Activated naive CD4-positive, alpha-beta T cell (primary cell): ENCODE measurements at places on chromosomes 16 and 17.

GRCh38 chr16:20303012-20303411 lies 24.3 kb downstream of the GP2 start:
- DNase-seq = no peak

GRCh38 chr17:17398943-17399926 lies 77.6 kb upstream of the MED9 start:
- no peak for DNase-seq

GRCh38 chr16:87185308-87185707 lies 131.9 kb downstream of the C16orf95 start:
- no peak for DNase-seq

GRCh38 chr16:30858111-30858495 lies 35.8 kb downstream of the BCL7C start:
- no peak for DNase-seq

GRCh38 chr16:87434146-87434667 lies 42.1 kb downstream of the MAP1LC3B start:
- no peak for DNase-seq

DNA sequence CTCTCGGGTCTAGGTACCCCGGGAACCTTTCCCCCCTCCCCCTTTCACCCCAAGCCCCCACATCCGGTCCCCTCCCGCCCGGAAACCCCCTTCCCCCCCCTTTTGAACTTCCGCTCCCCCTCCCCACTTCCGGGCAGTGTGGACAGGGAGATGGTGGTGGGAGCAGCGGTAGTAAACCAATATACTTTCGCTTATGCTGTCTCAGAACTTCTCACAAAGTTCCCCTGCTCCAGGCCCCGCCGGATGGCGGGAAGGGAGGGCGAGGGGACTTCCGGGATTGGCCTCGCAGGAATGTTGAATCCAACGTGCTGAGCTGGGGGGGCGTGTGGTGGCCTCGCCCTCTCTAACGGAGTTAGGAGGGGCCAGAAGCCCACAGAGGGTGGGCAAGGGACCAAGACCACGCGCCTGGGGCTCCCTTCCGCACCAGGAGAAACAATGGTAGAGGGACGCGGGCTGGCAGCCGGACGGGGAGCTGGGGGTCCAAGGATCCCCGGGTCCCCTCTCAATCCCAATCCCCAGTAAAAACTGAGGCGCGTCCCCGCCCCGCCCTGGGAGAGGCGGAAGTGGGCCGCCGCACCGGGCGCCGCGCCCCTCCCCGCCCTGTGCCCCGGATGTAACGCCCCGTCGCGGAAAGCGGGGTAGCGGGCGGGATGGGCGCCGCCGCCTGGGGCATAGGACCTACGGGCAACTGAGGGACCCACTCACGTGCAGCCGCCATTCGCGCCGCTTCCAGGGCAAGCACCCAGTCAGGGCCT lies 742 bp downstream of the PFN1 start:
- DNase-seq = peak; percentile 68

DNA sequence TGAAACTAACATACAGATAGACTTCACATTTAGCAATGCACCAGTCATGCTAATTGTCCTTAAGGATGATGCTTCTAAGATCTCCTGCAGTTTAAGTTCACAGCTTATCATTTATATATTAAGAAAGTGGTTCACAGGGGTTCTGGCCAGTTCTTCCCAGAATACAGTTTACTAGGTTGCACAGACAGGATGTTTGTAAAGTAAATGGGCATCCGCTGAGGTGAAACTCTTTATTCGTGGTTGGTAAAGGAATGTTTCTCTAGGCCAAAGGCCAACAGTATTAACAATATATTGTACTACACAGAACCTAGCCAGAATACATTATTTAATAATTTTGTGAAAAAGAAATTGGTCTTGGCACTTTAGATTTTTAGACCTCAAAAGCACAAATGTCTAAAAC lies 1427.3 kb downstream of the CDH8 start:
- no peak for DNase-seq

- peak; percentile 31 for DNase-seq
Observed at GRCh38 chr17:3710951-3711383, 12.7 kb upstream of the HASPIN start.

GRCh38 chr17:58272367-58273280 lies 8.1 kb downstream of the MPO start:
- DNase-seq = no peak

GRCh38 chr17:63550817-63551639 lies 751 bp downstream of the DCAF7 start:
- DNase-seq = no peak

DNA sequence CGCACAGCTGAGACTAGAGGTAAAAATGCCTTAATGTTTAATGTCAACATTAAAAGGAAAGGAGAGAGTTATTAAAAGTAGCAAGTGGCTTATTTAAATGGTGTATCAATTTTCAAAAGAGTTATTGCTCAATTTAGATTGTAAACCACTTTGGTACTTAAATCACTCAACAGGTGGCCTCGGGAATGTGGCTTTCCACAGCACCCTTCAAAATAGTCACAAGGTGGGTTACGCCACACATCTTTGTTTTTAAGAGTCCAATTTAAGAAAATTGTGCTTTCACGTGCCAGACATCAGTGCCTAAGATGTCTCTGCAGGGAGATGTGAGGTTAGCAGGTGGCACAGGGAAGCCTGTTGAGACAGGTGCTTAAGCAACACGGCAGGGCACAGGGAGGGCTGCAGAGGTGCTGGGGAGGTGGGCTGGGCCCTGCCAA lies 27.5 kb upstream of the ADCY7 start:
- no peak for DNase-seq

DNA sequence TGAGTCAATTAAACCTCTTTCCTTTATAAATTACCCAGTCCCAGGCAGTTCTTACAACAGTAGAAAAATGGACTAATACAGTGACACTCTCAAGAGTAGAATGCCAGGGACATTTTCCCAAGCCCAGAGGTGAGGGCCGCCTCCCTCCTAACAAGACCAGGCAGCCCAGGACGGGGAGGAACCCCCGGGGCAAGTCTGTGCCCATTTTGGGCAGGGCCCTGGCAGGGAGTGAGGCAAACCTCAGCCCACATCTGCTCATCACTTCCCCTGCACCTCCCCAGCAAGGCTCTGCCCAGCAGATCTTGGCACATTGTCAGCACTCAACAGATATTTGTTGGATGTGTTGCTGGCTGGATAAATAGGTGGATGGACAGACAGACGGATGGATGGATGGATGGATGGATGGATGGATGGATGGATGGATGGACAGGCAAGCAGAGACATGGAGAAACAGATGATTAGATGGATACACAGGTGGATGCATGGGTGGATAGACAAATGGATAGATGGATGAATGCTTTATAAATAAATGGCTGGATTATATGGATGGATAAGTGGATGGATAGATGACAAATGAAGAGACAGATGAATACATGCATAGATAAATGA lies 271.3 kb downstream of the PARN start:
- DNase-seq = no peak

GRCh38 chr16:20889625-20890275 lies 10.4 kb downstream of the DCUN1D3 start:
- DNase-seq = no peak
